ENCODE measurements at places on chromosomes 7 and 10.

GRCh38 chr10:127216786-127217185 is 20.4 kb upstream of the INSYN2A start:
- peaks cover 6% of the 10 kb centered on the region for H3K27me3 ChIP-seq
- H3K4me3 ChIP-seq: no peak overlapping the region
- H3K36me3 ChIP-seq: no peaks in the 10 kb centered on the region

DNA sequence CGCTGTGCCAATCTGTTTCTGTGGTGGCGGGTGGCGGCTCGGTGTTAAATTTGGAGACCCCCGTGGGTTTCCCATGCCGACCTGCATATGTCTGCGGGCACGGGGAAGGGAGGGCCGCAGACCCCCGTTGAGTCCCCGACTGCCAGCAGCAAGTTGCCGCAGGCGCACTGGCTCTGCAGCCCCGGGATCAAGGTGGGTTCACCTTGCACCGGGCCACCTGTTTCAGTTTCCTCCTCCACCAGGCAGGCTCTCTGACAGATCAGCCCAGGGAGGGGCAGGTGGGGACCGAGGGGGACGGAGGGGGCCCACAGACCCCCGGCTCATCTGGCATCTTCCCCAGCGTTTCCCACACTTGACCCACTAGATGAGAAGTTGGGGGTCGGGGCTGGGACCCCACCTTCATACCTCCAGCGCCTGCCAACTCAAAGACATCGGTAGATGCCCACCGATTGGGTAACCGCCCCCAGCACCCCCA is 95.9 kb downstream of the CUX1 start:
- DNase-seq: no peak
- peaks cover 4% of the 10 kb centered on the region for H3K4me1 ChIP-seq
- no peaks in the 10 kb centered on the region for H3K27me3 ChIP-seq
- H3K27ac ChIP-seq: no peak overlapping the region
- peaks cover 8% of the 10 kb centered on the region for H3K36me3 ChIP-seq

- DNase-seq: no peak
- H3K4me1 ChIP-seq: no peaks in the 10 kb centered on the region
- H3K36me3 ChIP-seq: no peaks in the 10 kb centered on the region
- H3K4me3 ChIP-seq: no peak overlapping the region
These were observed 19.0 kb upstream of the SLC16A12 start for GRCh38 chr10:89554433-89554832.

DNA sequence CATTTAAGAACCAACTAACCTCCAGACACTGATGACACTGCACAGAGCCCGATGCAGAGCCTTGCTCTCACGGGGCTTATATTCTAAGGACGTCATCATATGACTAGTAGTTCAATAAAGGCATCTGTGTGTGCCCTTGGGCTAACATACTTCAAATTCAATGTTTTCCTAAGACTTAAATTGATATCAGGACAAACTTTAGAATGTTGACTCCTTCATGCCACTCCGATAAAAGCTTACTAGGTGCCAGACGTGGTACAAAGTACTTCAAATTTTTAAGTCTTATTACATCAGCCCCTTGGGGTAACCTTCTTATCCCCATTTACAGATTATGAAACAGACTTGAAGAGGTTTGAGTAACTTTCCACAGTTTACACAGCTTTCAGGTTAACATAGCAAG is 191.1 kb upstream of the PLXNA4 start:
- peaks cover 3% of the 10 kb centered on the region for H3K27me3 ChIP-seq
- H3K27ac ChIP-seq: no peak overlapping the region
- peaks cover 22% of the 10 kb centered on the region for H3K4me1 ChIP-seq
- DNase-seq: no peak
- no peak overlapping the region for H3K4me3 ChIP-seq

- H3K27me3 ChIP-seq: no peaks in the 10 kb centered on the region
- H3K4me1 ChIP-seq: no peaks in the 10 kb centered on the region
- H3K36me3 ChIP-seq: peaks cover 5% of the 10 kb centered on the region
- no peak for DNase-seq
- no peak overlapping the region for H3K27ac ChIP-seq
These were observed 42.2 kb downstream of the POLL start for GRCh38 chr10:101545898-101546297.

DNA sequence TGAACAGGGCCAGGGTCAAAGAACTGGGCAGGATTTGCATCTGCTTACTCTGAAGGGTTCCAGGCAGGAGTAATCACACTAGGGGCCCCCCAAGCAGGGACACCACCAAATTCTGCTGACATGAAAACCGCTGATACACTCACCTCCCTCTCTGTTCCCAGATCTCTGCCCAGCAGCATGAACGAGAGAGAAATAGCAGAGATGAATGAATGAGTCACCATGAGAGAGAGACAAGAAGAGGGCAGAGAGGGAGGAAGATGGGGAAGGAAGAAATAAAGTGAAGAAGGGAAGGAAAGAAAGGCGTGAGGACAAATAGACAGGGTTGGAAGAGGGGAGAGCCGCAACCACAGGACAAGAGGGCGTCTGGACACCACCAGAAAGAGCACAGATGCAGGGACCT is 285.9 kb upstream of the NEBL start:
- H3K27me3 ChIP-seq: no peaks in the 10 kb centered on the region
- no peaks in the 10 kb centered on the region for H3K4me1 ChIP-seq
- no peak overlapping the region for H3K4me3 ChIP-seq
- no peak for DNase-seq
- no peak overlapping the region for H3K27ac ChIP-seq

DNA sequence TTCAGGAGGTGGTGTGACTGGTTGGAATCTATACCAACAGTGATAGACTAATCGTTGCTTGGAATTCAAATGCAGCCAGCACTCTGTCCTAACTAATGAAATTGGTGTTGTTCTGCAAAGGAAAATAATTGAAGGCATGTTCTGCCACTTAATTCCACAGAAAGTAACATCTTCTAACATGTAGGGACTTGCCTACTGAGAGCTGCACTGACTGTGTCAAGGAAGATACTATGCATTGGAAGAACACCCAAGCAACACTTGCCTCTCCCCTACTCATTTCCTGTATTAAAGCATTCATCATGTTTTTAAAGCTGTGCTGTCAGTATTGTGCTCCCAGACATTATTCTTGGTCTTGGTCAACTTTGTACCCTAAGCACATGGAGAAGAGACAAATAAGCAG is 2.7 kb upstream of the CYP3A7 start:
- H3K27ac ChIP-seq: no peak overlapping the region

- H3K27me3 ChIP-seq: no peaks in the 10 kb centered on the region
- H3K4me3 ChIP-seq: no peak overlapping the region
- H3K27ac ChIP-seq: no peak overlapping the region
- no peaks in the 10 kb centered on the region for H3K4me1 ChIP-seq
- no peaks in the 10 kb centered on the region for H3K36me3 ChIP-seq
These were observed 10.0 kb upstream of the STAMBPL1 start for GRCh38 chr10:88870089-88870488.

DNA sequence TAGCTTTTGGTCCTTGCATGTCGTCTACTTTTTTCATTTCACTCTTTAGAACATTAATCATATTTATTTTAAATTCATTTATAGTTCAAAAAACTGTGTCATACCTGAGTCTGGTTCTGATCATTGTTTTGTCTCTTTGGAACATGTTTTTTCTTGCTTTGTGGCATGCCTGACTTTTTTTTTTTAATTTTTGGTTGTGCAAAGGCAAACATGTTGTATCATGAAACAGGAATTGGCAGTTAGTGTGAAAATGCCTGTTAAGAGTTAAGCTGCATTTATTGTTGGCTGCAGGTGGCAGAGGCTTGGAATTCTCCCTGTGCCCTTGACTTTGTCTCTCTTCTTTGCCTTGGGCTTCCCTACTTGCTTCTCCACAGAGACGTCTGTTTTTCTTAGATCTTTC is 525.0 kb upstream of the ADARB2 start:
- no peak for DNase-seq
- no peaks in the 10 kb centered on the region for H3K4me1 ChIP-seq
- no peaks in the 10 kb centered on the region for H3K36me3 ChIP-seq

- no peaks in the 10 kb centered on the region for H3K4me1 ChIP-seq
- H3K27ac ChIP-seq: no peak overlapping the region
- DNase-seq: no peak
These were observed 502.0 kb upstream of the DPP6 start for GRCh38 chr7:153550173-153550572.

DNA sequence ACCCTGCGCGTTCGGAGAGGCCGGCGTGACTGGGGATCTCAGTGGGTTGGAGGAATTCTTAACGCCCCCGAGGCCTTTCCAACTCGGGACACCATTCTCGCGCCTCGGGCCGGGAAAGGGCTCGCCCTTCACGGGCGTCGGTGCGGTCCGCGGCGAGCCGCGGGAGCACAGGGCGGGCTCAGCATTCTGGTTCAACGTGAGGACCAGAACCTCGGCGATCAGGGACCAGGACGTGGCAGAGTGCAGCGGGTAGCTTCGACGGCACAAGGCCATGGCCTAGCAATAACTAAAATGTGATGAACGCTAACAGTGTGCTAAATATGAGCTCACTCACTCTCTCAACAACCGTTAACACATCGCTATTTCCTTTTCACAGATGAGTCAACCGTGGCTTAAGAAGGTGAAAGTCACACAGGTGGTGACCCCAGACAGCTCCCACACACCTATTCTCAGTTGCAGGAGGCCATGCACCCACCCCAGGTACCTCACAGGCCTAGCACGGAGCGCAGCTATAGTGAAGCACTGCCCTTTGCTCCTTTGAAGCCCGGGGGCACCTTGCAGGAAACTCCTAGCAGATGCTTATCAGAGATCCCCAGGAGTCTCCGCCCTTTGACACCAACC is 4.5 kb upstream of the EMX2 start:
- H3K4me3 ChIP-seq: no peak overlapping the region
- peaks cover 89% of the 10 kb centered on the region for H3K27me3 ChIP-seq
- DNase-seq: no peak

DNA sequence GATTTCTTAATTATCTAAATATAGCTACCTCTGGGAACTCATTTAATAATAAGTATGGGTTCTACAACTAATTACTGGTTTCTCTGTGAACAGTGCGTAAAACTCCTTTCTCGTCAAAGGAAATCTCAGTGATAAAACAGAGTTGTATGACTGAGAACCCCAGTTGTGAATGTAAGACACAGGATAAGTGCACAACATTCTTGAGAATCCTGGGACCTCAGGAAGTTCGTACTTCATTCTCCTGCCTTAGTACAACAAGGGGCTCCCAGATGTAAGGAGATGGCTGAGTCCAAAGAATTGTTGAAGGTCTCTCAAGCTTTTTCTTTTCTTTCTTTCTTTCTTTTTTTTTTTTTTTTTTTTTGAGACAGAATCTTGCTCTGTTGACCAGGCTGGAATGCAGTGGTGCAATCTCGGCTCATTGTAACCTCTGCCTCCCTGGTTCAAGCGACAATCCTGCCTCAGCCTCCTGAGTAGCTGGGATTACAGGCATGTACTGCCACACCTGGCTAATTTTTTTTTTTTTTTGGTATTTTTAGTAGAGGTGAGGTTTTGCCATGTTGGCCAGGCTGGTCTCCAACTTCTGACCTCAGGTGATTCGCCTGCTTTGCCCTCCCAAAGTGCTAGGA is 12.5 kb downstream of the DENND10 start:
- no peak overlapping the region for H3K27ac ChIP-seq
- no peaks in the 10 kb centered on the region for H3K27me3 ChIP-seq
- peaks cover 19% of the 10 kb centered on the region for H3K4me1 ChIP-seq
- DNase-seq: no peak

GRCh38 chr7:2411815-2412586 is 8.6 kb downstream of the CHST12 start:
- peaks cover 3% of the 10 kb centered on the region for H3K36me3 ChIP-seq

DNA sequence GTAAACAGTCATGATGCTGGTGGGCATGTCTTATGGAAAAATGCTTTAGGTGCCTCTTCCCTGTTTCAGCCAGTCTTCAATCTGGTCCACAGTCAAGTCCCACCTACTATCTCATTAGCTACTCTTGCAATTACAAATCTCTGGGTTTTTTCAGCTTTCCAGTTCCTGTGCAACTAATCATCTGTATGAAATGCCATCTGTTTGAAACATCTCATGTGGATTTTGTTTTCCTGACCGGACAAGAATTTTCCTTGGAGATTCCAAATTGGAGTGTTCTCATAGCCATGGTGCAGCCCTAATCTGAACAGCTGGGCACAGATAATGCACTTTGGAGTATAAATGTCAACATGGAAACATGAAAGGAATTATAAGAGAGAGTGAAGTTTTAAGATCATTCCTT is 41.3 kb upstream of the CALN1 start:
- DNase-seq: no peak
- no peaks in the 10 kb centered on the region for H3K36me3 ChIP-seq
- H3K4me1 ChIP-seq: no peaks in the 10 kb centered on the region
- no peak overlapping the region for H3K4me3 ChIP-seq

- no peak overlapping the region for H3K27ac ChIP-seq
- no peaks in the 10 kb centered on the region for H3K36me3 ChIP-seq
- H3K4me3 ChIP-seq: no peak overlapping the region
- no peaks in the 10 kb centered on the region for H3K27me3 ChIP-seq
- no peak for DNase-seq
These were observed 94.0 kb upstream of the LANCL2 start for GRCh38 chr7:55271069-55271626.

DNA sequence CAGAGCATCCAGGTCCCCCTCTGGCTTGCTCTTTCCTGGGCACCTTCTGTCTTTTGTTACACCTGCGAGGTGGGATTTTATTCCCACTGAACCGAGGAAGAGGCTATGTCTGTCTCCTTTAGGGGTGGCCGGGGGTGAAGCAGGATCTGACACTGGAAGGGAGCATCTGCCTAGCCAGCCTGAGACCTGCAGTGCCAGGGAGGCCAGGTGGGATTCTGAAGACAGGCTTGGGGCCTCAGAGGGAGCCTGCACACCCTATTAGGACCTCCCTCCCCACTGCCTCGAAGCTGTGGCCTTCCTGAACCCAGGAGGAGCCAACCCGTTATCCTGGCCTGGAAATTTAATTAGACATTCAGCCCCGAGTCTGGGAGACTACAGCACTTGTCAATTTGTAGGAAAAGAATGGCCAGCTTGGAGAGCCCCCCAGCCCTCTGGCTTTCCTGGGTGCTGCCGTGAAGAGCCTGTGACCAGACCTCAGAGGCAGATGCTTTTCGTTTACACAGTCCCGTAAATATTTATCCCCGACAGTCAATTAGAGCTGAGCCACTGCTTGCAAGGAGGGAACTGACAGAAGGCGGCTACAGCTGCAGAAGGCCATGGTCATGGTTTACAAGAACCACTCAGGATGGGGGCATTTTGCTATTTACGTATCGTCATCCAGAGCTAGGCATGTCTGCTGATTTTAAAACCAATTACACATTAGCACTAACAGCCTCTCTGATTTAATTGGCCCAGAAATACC is 19.7 kb downstream of the CHAT start:
- H3K27me3 ChIP-seq: peaks cover 8% of the 10 kb centered on the region
- H3K4me3 ChIP-seq: no peak overlapping the region
- no peaks in the 10 kb centered on the region for H3K4me1 ChIP-seq
- no peaks in the 10 kb centered on the region for H3K36me3 ChIP-seq
- DNase-seq: no peak

DNA sequence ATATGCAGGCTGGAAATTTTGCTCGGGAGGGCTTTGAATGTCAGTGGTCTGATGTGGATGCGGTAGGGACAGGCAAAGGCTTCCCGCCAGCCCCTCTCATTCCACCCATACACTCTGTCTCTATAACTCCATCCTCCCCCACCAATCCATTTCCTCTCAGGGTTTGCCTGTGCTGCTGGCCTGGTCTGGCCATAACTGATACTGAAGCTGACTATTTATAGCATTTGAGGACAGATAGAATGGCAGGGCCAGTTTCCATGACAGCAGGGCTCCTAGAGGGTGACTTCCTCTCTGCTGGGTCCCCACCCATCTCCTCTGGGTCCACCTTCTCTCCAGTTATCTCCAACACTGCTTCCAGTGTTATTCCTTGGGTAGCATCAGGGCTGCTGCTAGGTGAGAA is 6.6 kb upstream of the PDLIM1 start:
- no peaks in the 10 kb centered on the region for H3K4me1 ChIP-seq
- H3K4me3 ChIP-seq: no peak overlapping the region
- no peak overlapping the region for H3K27ac ChIP-seq
- DNase-seq: no peak
- H3K36me3 ChIP-seq: no peaks in the 10 kb centered on the region
- H3K27me3 ChIP-seq: no peaks in the 10 kb centered on the region

Measured in T-cell (primary cell).